ENCODE measurements at places on chromosomes 6 and 20.

DNA sequence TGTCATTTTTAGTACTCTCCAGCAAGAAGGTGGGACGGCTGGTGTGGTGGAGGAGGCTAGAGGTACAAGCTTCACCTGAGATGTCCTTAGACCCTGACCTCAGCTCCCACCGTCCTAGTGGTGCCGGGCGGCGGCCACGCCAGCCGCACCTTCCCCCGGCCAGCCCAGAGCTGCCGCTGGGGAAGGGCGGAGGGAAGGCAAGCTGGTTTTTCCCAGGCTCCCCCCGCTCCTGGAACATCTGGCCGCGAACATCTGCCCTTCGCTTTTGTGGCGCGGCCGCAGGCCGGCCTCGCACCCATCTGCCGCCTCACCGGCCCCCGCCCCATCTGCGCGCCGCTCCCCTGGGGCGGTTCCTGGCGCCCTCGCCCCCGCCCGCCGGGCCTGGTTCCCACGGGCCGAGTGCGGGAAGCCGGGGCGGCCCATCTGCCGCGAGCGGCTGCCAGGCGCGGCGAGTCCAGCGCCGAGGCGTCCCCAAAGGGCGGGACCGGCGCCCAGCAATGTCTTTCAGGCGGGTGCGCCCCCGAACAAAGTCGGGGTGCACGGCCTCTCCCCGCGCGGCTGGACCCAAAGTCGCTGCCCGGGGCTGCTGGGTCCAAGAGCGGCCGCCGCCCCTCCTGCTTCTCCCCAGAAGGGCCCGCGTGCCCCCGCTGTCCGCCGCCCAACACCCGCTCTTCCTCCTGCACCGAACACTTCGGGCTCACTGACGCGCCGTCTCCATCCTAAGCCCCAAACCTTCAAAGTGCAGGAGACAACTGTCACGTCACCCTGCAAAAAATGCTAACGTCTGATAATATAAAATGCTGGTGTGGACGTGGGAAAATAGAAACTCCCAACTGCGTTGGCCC, 17.3 kb upstream of the ID1 start:
- DNase-seq: peak; percentile 55

GRCh38 chr6:30071081-30071818, 4.3 kb downstream of the PPP1R11 start:
- DNase-seq: peak; percentile 7

- no peak for DNase-seq
These were observed 80.1 kb upstream of the MLIP start for GRCh38 chr6:54031169-54031568.

DNA sequence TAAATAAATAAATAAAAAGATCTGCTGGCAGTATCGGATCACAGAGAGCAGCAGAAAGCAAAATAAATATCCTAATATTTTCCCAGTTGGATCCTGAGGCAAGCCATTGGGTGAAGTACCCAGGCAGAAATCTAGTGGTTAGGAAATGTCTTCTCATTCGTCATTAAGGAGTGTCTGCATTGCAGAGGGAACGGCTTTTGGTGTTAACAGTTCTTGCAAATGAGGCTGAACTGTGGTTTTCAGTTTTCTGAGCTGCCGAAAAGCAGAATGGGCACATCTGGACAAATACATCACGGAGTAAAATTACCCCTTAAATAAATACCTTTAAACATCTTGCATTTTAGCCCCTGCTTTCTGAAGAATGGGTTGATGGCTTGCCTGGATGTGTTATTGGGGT, 82.3 kb upstream of the MPC1 start:
- no peak for DNase-seq

GRCh38 chr6:137848672-137849071, 18.4 kb upstream of the TNFAIP3 start:
- DNase-seq: no peak

DNA sequence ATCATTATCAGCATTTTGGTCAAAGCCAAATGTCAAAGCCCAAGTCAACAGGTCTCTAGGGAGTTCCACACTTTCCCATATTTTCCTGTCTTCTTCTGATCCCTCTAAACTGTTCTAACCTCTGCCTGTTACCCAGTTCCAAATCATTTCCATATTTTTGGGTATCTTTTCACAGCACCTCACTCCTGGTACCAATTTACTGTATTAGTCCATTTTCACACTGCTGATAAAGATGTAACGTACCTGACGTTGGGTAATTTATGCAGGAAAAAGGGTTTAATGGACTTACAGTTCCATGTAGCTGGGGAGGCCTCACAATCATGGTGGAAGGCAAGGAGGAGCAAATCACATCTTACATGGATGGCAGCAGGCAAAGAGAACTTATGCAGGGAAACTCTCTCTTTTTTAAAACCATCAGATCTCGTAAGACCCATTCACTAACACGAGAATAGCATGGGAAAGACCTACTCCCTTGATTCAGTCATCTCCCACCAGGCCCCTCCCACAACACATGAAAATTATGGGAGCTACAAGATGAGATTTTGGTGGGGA, 143.4 kb downstream of the PTPRK start:
- no peak for DNase-seq

- no peak for DNase-seq
These were observed 110.1 kb downstream of the PREP start for GRCh38 chr6:105292689-105293339.

All from thyroid gland (tissue), 4 donors.